ENCODE measurements at places on chromosomes 5 and 9. TPM values are rescaled to one million over a fixed set of nuclear protein-coding genes. Genes with fewer than 3 reads are reported as not detected.

The ARSK gene
- 15.0 TPM for total RNA-seq

The PLCXD3 gene
- total RNA-seq: 1.7 TPM

The PCDHB11 gene
- 0.69 TPM for total RNA-seq

The RECK gene
- total RNA-seq: 39.0 TPM

The TOR4A gene
- total RNA-seq: 19.7 TPM

The GPX3 gene
- total RNA-seq: 56.0 TPM

The ITGA1 gene
- 157 TPM for total RNA-seq

The HEMGN gene
- not detected for total RNA-seq

The CCNO gene
- total RNA-seq: 1.1 TPM

The FLT4 gene
- total RNA-seq: 0.33 TPM

The PCDHGB6 gene
- 4.8 TPM for total RNA-seq

The PCDHGB2 gene
- total RNA-seq: 3.9 TPM

The PRSS3 gene
- 14.8 TPM for total RNA-seq

The PCDHB12 gene
- 0.46 TPM for total RNA-seq

The F2RL2 gene
- total RNA-seq: 34.1 TPM

The MLLT3 gene
- total RNA-seq: 31.8 TPM

The PCDHA10 gene
- total RNA-seq: 0.50 TPM

The HSD17B3 gene
- total RNA-seq: not detected

The FYB1 gene
- 0.03 TPM for total RNA-seq

The SPINK13 gene
- total RNA-seq: not detected

The NRARP gene
- total RNA-seq: 0.20 TPM

The VLDLR gene
- 26.5 TPM for total RNA-seq

The OTULINL gene
- 1.0 TPM for total RNA-seq

The PCDHA6 gene
- total RNA-seq: 0.76 TPM

The GCNT4 gene
- 5.0 TPM for total RNA-seq

The LHFPL2 gene
- 83.6 TPM for total RNA-seq

The FAXDC2 gene
- 4.3 TPM for total RNA-seq

The SV2C gene
- total RNA-seq: not detected

The CER1 gene
- total RNA-seq: not detected

The ELOVL7 gene
- total RNA-seq: not detected

The RHOBTB3 gene
- total RNA-seq: 154 TPM

The SLC35D2 gene
- total RNA-seq: 13.3 TPM

The IFNK gene
- not detected for total RNA-seq

The SPINK7 gene
- total RNA-seq: not detected

The NUTM2G gene
- total RNA-seq: not detected

The SCAI gene
- total RNA-seq: 10.9 TPM

The NRG2 gene
- total RNA-seq: 0.98 TPM

The SH3GL2 gene
- 0.07 TPM for total RNA-seq

The SLC30A5 gene
- 109 TPM for total RNA-seq

The FBXL17 gene
- 12.2 TPM for total RNA-seq
